Stimulated activated CD8-positive, alpha-beta memory T cell treated with anti-CD3 and anti-CD28 coated beads, Interleukin-2, amount 100 ng/mL, for 48 hours (primary cell): ENCODE measurements at places on chromosomes 16 and 17.
A peak's percentile ranks its signal among the peaks of the same experiment; 100 is the strongest.

GRCh38 chr16:79098907-79099306, 501.6 kb downstream of the MAF start:
- DNase-seq = no peak

- DNase-seq = peak; percentile 88
Measured at GRCh38 chr17:45385331-45385997, 47.2 kb downstream of the ARHGAP27 start.

GRCh38 chr17:74861662-74862107, 2.0 kb upstream of the GRIN2C start:
- no peak for DNase-seq

DNA sequence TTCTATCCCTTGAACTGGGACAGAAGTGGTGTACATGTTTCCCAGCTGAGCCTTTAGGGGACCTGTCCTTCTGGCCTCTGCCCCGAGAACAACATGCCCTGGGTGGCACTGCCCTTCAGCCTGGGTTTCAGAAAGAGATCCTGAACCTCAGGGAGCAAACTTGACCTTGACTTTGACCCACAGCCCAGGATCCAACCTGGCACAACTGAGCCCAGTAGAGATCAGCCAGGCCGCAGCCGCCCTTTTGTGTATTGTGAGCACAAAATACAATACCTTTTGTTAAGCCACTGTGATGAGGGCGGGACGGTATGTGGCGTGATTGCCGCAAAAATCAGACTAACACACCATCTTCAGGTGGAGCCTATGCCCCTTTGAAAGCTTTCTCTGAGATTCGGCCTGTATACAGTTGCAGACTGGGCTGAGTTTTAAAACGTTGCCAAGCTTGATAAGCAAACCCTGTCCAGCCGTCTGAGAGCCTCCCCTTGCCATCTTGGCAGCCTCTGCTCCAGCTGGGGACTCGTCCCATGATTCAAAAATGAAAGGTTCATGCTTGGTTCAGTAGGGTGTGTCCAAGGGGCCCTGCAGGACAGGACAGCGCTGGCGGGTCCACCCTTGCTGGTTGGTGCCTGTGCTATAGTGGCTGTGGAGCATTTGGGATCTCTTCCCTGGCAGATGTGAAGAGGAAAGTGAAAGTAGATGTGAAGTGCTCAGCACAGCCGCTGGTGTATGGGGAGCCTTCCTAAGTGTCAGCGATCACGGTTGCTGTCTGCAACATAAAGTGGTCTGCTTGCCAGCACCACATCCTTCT, 40.3 kb downstream of the FOXL1 start:
- no peak for DNase-seq

DNA sequence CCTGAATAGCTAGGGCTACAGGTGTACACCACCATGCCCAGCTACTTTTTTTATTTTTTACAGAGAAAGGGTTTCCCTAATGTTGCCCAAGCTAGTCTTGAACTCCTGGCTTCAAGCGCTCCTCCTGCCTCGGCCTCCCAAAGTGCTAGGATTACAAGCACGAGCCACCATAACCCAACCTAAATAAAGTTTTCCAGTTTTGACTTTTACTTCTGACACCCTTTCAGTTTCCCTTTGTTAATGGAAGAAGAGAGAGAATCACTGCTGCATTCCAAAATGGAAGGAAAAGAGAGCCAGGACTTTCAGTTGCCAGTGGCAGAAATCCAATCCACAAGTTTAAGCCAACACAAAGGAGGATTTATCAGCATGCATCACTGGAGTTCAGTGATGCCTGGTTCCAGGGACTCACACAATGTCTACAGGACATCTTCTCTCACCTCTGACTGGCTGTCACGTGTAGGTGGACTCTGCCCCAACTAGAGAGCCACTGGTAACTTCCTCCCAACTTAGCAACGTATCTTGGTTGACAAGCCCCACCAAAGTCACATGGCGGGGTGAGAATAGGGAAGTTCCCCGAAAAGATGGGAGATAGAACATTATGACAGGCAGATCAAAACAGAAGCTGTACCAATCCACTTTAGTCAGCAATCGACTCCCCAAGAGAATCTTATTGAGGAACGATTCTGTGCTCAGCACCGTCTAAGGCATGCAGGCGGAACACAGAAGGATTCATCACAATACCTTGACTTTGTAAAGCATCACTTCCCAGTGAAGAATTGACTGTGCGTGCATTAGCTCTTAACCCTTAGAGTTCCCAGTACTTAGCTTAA, 46.5 kb downstream of the GAS7 start:
- no peak for DNase-seq
